ENCODE measurements at places on chromosomes 1 and 21.

DNA sequence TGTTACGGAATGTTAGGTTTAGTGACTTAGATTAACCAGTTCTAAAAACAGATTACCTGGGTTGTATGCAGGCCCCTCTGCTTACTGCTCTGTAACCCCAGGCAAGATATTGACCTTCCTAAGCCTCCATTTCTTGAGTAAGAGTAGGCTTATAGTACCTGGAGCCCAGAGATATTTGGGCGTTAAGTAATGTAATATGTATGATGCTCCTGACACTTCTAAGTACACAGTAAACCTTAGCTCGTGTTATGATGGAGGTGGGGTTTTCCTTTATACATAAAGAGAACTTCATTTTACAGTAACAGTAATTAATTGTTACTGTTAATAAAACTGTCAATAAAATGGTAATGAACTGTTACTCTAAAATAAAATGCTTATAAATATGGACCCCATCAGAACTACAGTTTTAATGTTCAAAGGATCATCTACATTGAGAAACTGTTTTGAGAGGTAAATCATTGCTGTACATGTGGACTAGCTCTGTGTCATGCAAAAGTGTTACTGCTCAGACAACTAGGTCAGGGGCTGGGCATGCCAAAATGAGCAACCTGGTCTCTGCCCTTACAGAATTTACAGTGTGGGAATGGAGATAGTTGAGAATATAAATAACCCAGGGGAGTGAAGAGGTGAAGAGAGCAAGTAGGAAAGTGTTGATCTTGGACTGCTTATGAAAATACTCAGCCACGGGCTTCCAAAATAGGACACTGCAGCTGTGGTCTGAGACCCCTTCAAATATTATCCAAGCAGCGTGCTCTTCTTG, 26.6 kb downstream of the LRRC8C start:
- no peak for DNase-seq

DNA sequence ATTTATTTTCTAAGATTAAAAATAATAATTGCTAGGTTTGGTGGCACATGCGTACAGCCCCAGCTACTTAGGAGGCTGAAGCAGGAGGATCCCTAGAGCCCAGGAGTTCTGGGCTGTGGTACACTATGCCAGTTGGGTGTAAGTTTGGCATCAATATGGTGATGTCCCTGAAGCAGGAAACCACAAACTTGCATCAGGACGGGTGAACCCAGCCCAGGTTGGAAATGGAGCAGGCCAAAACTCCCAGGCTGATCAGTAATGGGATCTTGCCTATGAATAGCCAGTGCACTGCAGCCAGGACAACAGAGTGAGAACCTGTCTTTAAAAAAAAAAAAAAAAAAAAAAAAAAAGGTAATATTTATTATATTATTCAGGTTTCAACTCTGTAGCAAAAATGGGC, 92.4 kb upstream of the PGD start:
- DNase-seq = no peak

GRCh38 chr21:32140604-32141317, 138.1 kb downstream of the MIS18A start:
- no peak for DNase-seq

GRCh38 chr1:34167389-34167788, 2.4 kb upstream of the CSMD2 start:
- DNase-seq = no peak

GRCh38 chr1:100657876-100658715, 61.4 kb upstream of the VCAM1 start:
- DNase-seq = no peak

GRCh38 chr1:46301808-46302640, 1.4 kb downstream of the LRRC41 start:
- DNase-seq = peak; percentile 39

DNA sequence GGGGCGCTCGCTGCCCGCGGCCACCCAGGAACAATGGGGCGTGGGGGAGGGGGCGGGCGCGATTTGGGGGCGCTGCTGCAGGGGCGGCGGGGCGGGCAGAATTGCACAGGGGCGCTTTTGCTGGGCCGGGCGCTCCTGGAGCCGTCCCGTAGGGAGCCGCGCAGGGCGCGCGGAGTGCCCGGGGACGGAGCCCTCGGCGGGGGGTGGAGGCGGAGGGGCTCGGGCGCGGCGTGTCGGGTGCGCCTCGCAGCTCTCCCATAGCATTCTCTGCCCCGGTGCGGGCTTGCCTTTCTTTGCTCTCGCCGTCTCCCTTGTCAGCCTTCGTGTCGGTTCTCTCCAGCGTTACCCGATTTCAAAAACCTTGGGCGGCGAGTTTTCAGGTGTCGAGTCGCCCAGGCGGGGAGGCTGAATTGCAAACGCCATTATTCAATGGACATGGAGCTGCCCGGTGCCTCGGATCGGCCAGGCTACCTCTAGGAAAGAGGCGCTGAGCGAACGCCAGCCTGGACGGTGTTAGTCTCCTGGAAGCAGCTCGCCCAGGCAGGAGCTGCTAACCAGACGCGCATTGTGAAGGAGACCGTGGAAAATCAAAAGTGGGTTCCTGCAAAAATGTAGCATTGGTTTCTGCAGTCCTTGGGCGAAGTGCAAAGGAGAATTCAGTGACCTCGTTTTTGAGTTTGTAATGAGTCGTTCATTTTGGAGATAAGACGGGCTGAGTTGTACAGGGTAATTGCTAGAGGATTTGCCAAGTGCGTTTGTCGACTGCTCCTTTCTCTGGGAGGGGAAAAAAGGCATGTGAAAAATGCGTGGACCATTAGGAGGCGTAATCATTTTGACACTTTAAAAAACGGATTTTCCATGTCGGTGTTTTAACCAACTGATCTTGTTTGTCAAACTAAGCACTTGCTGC, 626 bp downstream of the CXADR start:
- DNase-seq = peak; percentile 58

- no peak for DNase-seq
Observed at GRCh38 chr1:89582571-89582970, 50.3 kb upstream of the LRRC8C start.

DNA sequence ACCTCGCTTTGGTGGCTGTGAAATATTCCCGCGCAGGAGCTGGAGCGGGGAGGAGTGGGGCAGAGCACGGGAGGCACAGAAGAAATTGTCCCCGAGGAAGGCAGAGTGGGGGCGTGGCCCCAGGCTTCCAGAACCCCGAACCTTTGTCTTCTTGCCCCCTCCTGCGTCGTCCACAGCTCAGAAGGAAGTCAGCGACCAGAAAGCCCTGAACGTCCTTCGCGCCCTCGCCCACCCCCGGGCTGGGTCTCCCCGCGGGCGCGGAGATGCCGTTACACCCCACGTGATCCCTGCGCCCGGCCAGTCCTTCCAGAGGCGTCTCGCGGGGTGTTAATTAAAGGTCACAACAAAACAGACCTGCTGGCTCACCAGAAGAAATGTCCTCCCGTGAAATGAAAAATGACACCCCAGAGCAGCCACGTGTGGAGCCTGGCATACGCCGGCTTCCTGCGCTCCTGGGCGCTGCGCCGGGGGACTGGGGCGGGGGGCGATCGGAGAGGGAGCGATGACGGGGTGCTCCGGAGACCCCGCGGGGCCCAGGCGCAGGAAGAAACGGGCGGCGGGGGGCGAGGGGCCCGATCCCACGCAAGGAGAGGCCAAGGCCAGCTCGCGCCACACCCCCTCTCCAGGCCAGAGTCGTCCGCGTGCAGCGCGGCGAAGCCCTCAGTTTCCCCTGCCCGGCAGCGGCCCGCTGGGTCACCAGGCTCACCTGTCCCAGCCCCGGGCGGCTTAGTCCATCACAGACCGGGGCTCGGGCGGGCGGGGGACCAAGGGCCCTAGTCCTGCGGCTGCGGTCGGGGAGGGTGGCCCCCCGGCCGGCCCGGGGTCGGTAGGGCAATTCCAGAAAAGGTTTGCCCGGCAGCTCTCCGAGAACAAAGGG, 995 bp upstream of the KIF26B start:
- DNase-seq = peak; percentile 46

GRCh38 chr21:38958940-38959691, 153.4 kb downstream of the ETS2 start:
- no peak for DNase-seq

GRCh38 chr1:228274452-228275178, 66.8 kb downstream of the OBSCN start:
- no peak for DNase-seq
